ENCODE measurements at places on chromosomes 6 and 20.

GRCh38 chr20:4787820-4788219 lies 66.1 kb downstream of the PRND start:
- no peak for DNase-seq

- no peak for DNase-seq
Observed at GRCh38 chr6:106192824-106193223, 106.7 kb downstream of the PRDM1 start.

- no peak for DNase-seq
Observed at GRCh38 chr6:158686311-158686710, 36.5 kb downstream of the SYTL3 start.

GRCh38 chr20:57620999-57621398 lies 773 bp upstream of the ZBP1 start:
- no peak for DNase-seq

- no peak for DNase-seq
Observed at GRCh38 chr6:167892835-167893815, 66.4 kb downstream of the AFDN start.

GRCh38 chr20:57387945-57388371 lies 3.2 kb upstream of the RBM38 start:
- no peak for DNase-seq

GRCh38 chr20:63577317-63577894 lies 3.4 kb upstream of the HELZ2 start:
- no peak for DNase-seq

DNA sequence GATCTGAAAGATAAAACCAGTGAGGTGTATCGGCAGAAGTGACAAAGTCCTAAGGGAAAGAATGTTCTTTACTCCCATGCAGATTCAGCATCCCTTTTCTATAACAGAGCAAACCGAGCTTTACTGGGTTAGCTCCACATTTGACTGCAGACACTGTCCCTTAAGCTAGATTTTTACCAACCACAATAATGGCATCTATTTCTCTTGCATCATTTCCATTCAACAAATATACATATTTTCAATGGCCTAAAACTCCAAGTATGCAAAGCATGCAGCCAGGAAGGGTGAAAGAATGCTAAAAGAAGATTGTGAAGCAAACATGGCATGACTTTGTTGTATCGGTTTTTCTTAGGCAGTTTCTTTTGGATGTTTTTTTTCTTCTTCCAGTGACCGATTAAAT lies 255.4 kb downstream of the OGFRL1 start:
- DNase-seq, result no peak

DNA sequence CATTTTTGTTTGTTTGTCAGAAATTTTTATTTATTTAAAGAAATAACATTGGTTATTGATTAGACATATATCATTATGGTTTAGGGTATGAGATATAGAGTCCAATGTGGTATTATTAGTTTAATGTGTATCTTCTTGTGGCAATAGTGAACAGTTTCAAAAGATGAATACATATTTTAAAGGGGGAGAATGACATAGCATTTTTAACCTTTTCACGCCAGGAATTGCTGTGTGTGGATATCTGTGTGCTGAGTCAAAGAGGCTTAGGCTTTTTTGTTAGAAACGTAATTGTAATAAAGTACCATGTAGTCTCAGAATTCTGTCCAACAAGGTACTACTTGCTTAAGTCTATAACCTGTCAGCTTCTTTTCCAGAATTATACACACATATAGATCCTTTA lies 451.6 kb downstream of the ADGRB3 start:
- DNase-seq, result no peak

GRCh38 chr6:52524918-52525317 lies 51.9 kb downstream of the TRAM2 start:
- no peak for DNase-seq

DNA sequence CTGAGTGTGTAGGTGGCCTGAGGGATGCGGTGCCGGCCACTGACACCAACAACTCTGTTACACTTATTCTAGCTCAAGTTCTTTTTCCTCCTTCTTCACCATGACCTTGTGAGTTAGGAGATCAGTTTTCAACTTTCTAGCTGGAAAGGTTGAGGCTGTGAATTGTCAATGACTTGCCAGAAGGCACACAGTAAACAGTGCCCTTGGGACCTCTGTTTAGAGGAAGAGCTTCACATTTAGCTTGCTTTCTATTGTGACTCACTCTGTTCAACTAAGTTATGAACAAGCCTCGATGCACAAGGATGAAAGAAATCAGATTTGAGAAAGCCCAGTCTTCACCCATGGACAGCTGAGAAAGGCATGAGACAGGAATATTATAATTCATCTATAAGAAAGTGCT lies 455.6 kb downstream of the MAFB start:
- DNase-seq, result no peak

- no peak for DNase-seq
Observed at GRCh38 chr6:86942769-86943516, 5.6 kb downstream of the HTR1E start.

- DNase-seq, result no peak
Observed at GRCh38 chr6:163630572-163630971, 216.1 kb downstream of the QKI start.

DNA sequence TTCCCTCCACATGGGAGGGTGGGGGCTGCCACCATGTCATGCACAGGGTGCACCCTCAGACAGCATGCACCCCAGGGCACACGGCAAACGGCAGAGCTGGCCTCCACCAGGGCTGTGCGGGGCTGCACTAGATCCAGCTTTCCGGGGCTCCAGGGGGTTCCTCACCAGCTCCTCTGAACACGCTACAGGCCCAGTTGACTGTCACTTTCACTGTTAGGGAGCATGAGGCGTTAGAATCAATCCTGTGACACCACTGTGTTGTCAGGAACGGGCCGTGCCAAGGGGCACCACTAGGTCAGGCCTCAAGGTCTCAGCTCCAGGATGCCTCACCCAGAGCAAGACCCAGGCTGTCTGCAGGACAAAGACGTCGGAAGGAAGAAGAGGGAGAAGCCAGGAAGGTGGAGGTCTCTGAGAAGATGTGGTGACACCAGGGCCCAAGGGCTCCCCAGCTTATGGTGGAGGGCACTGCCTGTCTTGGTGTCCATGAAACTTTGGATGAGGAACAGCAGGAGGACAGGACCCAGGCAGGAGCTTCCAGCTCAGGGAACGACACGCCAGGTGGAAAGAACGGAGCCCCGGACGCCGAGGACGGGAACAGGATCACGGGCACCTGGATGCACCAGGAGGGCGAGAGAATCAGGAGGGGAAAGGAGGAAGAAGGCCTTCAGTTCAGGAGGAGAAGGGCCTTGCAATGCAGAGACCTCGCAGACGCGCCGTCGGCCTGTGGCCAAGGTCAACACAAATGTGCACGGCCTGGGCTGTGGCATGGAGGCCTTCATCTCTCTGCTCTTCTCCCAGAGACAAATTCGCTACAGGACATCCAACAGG lies 49.5 kb downstream of the YTHDF1 start:
- no peak for DNase-seq

GRCh38 chr20:63117151-63117550 lies 98.8 kb downstream of the YTHDF1 start:
- DNase-seq, result no peak

- DNase-seq, result no peak
Observed at GRCh38 chr20:31870726-31871617, 538 bp downstream of the TTLL9 start.

GRCh38 chr6:41560431-41561192 lies 14.4 kb downstream of the FOXP4 start:
- peak; percentile 72 for DNase-seq

DNA sequence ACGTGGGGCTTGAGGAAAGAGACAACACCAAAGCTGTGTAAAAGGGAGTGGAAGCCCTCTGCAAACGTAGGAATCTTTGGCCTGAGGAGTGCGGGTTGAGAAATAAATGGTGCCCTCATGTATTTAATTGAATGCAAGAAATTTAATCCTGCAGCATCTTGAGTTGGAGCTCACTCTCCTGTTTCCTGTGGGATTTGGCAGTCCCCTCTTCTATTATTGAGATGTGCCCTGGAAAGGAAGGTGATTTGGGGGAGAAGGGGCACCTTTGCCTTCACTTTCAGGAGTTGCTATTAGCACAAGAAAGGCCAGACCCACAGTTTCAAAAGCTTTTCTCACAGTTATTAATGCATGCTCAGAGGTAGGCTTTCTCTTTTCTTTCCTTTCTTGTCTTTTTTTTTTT lies 201.4 kb upstream of the HDDC2 start:
- DNase-seq, result no peak

DNA sequence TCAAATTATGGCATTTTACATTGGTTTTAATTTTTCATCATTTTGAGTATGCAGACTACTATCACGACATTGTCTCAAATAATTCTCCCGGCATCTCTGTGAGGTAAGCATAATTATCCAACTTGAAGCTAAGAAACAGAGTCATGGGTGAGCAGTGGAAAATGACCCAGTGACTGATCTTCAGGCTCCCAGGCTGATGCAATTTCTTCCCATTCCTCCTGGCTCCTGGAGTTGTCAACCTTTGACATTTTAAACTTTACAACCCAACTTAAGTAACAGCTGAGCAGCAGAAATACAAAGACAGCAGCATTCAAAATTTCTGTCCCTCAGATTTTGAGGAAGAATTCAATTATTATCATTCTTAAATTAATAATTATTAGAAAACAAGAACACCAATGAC lies 13.7 kb upstream of the LAMA4 start:
- DNase-seq, result no peak

DNA sequence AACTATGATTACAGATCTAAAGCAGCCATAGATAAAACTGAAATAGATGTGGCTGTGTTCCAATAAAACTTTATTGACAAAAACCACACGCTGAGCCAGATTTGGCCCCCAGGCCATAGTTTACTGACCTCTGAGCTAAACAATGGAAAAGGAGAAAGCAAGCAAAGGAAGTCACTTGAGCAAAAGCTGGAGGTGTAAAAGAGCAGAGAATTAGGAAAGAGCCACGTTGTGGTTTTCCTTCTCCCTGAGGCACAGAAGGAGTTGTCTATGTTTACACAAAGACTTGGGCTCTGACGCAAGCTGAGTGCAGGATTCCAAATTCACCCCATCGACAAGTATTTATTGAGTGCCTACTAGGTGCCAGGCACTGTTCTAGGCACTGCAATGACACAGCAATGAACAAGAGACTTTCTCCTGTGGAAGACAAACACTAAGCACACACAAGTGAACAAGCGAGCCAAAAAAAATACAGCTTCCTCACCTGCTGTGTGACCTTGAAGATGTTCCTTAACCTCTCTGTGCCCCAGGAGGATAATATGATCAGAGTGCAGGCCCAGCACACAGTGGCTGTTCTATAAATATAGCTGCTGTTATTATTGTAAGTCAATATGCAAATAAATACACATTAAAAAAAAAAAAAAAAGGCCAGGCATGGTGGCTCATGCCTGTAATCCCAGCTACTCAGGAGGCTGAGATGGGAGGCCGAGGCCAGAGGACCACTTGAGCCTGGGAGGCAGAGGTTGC lies 75.4 kb upstream of the PTPN1 start:
- DNase-seq, result no peak

GRCh38 chr6:112502351-112503090 lies 155.4 kb downstream of the RFPL4B start:
- DNase-seq, result no peak

DNA sequence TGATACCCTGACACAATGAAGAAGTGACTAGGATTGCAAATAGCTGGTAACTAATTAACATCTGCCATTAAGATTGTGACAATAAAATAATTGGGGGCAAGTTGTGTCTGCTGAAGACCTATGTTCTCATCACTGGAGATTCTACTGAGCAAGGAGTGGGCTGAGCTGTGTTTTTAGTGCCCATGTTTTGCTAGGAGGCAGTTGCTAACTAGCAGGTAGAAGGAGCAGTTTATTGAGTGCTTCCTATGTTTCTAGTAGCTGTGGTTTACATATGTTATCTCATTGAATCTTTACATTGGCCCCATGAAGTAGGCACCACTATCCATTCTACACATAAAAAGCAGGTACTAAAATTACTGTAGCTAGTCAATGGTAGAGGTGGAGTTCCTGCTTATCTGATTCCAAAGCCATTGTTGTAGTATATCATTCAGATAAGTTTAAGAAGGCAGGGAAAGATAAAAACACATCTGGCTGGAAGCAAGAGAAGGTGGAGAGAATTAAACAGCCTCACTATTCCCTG lies 2.8 kb upstream of the MEP1A start:
- DNase-seq, result no peak

DNA sequence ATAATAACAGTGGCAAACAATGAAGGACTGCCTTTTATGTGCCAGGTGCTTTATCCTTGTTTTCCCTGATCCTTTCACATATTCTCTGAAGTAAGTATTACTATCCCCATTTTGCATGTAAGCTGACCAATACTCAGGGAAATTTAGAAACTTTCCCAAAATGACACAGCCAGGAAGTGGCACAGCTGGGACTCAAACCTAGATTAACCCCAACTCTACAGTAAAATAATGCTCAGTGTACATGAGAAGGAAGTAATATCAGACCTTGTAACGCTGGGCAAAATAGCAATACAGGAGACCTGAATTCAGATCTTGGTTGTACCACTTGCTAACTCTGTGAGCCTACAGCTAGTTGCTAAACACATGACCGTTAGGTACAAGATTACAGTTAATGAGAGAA lies 26.8 kb upstream of the NRSN1 start:
- no peak for DNase-seq

DNA sequence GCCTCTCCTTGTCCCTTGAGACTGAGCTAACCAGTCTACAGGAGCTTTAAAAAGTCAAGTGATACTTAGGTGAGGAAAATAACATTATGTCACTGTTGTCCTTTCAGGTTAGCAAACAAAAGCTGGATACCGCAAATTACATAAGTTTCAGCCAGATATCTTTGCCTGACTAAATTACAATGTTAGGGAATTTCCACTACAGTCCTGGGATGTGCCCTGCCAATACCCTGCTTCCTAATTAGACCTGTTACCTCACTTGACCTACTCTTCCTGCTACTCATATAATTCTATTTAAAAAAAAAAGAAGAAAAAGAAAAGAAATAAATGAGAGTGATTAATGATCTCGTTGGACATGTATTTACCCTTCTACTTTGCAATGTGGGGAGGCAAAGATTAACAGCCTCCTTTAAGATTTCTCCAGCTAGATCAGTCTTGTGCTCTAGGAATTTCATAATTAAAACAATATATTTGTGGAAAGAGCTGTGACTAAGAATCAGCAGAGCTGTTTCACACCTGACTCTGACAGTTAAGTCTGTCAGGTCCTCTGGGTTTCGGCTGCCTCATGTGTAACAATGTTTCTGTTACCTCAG lies 318.9 kb downstream of the HDGFL1 start:
- DNase-seq, result no peak

DNA sequence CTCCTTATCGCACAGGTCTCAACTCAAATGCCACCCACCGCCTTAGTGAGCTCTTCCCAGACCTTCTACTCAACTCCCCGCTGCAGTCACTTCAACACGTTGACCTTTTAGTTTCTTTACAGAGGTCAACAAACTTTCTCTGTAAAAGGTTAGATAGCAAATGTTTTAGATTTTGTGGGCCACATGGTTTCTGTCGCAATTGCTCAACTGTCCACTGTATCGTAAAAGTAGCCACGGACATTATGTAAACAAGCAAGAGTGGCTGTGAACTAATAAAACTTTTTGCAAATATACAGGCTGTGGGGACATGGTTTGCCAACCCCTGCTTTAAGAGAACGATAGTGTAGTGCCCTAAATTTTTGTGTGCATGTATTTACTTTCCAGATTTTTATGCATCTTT lies 247.6 kb upstream of the TSHZ2 start:
- DNase-seq, result no peak
